ENCODE measurements at places on chromosomes 3 and 15.

- DNase-seq = peak; percentile 57
Observed at GRCh38 chr3:128068156-128068620, 16.0 kb downstream of the SEC61A1 start.

DNA sequence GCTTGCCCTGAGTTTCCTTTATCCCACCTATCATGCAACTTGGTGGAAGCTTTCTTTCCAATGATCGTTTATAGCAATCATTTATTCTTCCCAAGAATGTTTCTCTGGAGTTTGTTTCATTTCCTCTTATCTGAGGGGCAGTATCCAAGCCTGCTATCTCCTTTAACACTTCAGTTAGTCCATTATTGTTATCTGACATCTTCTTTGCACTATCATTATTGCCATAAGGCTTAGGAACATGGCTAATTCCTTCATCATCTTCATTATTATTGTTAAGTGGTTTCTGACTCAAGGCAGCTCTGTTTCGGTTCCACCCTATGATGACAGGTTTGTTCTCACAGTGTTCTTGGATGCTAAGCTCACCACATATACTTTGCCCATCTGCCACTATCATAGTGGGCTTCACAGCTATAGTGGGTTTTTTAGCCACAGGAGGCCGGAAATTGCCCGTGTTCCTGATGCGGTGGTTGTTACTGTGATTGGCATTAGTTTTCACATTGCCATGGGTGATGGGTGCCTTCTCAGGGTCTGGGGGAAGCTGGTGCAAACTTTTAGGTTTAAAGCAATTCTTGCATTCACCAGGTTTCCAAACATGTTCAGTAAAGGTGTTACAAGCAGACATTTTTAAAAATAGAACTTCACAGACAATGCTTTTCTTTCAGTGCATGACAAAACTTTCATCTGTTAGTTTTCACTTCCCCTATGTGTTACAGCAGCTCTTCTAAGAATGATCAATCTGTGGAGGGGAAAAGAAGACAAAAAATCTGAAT is 110.6 kb upstream of the TSPAN3 start:
- peak; percentile 22 for DNase-seq

- no peak for DNase-seq
Observed at GRCh38 chr3:52645549-52645948, 40.2 kb downstream of the PBRM1 start.

DNA sequence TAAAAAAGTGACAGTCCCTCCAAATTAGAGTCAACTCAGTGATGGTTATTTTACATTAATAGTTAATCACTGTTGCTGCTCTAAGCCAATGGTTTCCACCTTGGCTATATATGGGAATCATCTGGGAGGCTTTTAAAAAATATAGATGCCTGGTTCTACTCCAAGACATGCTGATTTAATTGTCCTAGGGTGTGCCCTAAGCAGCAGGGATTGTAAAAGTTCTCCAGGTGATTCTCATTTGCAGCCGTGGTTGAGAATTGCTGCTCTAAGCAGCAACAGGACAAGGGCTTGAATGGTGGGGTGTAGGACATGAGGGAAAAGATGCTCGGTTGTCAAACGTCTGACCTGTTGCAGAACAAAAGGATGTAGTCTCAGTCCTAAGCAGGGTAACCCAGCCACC is 405.1 kb upstream of the MCTP2 start:
- no peak for DNase-seq

GRCh38 chr3:177193688-177194268 is 3.5 kb downstream of the TBL1XR1 start:
- no peak for DNase-seq

DNA sequence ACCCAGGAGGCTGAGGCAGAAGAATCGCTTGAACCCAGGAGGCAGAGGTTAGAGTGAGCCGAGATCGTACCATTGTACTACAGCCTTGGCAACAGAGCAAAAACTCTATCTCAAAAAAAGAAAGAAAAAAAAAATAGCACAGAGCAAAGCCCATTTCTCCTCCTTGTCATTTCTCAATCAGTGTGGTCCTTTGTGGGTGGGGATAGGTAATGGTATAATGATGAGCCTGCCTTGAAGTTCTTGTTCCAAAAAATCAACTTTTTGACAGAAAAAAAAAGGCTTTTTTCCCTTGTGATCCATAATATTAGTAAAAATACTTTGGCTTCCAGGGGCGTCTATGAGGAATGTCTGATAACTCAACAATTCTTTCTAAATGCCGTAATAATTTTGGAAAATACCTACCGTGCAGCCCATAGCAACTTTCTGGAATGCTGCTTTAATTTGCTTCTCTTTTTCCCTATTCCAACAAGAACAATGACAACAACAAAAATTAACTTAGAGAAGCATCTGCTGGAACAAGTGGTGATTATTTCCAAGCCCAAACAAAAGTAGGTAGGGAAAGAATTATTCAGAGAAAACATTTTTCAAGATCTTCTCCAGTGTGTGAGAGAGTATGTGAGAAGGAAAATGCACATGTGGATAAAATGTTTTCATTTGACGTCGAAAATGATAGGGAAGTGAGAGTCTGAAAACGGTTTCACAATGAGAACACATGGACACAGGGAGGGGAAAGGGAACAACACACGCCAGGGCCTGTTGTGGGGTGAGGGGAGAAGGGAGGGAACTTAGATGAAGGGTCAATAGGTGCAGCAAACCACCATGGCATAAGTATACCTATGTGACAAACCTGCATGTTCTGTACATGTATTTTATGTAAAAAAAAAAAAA is 337.8 kb downstream of the RBMS3 start:
- no peak for DNase-seq

DNA sequence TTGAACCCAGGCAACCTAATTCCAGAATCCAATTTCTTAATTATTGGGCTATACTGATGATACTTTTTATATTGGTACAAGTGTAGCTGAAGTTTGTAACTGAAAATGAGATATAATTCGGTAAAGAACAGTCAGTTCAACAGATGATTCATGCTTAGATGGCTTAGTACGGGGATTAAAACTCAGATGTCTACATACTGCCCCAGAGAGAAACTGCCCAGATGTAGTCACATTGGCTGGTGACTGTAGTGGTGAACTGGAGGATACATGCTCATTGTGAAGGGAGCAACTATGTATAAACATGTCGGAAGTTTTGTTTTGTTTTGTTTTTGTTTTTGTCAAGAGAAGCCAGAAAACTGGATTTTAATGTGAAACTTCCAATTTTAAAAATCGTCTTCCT is 179.6 kb downstream of the ADAMTSL3 start:
- DNase-seq = no peak

GRCh38 chr3:16609927-16610580 is 4.8 kb upstream of the DAZL start:
- no peak for DNase-seq

DNA sequence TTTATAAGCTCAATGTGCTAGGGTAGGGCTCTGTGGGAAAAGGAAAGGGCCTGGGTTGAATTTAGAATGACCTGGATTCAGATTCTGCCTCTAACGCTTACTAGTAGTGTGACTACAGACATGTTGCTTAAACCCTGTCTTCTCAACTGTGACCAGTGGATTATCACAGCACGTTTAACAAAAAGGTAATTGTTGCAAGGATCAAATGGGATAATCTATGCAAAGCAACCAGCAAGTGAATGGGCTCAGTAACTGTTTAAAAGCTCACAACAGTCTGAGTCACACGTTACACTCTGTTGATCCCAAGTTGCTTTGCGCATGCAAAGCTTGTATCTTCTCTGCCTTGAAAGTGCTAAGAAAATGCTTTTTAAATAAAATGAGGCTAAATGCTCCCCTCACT is 236.5 kb downstream of the IL20RB start:
- DNase-seq = no peak

- no peak for DNase-seq
Observed at GRCh38 chr3:154161806-154162205, 40.6 kb downstream of the ARHGEF26 start.

DNA sequence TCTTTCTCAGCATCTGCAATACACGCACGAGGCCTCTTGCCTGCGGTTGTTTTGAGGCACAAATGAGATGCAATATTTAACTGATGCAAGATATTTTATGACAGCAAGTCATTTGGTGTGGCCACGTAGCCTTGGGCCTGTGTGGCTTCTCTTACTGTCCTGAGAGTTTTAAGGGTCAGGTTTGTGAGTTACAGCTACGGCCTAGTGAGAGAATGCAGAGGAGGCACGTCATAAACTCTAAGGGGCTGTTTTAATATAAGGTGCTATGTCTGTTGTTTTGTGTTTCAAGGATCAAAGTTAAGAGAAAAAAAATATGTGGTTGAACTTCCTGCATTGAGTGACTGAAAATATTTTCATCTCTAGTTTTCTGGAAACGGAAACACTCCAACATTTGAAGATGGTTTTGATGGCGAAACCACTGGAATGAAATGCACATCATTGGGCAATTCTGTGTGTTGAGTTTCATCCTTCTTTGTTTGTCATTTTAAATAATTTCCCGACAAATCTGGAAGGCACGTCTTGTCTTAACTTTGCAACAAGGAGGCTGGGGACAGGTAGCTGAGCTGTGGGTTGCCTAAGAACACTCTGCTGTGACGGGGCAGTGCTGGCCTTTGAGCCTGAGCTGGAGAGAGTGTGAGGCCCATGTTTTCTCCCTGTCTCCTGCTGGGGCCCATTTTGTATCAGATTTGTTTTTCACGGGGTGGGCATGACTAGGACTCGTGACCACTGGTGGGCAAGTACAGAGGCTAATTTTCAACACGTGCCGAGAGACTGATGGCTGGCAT is 5.1 kb downstream of the APBA2 start:
- peak; percentile 49 for DNase-seq

DNA sequence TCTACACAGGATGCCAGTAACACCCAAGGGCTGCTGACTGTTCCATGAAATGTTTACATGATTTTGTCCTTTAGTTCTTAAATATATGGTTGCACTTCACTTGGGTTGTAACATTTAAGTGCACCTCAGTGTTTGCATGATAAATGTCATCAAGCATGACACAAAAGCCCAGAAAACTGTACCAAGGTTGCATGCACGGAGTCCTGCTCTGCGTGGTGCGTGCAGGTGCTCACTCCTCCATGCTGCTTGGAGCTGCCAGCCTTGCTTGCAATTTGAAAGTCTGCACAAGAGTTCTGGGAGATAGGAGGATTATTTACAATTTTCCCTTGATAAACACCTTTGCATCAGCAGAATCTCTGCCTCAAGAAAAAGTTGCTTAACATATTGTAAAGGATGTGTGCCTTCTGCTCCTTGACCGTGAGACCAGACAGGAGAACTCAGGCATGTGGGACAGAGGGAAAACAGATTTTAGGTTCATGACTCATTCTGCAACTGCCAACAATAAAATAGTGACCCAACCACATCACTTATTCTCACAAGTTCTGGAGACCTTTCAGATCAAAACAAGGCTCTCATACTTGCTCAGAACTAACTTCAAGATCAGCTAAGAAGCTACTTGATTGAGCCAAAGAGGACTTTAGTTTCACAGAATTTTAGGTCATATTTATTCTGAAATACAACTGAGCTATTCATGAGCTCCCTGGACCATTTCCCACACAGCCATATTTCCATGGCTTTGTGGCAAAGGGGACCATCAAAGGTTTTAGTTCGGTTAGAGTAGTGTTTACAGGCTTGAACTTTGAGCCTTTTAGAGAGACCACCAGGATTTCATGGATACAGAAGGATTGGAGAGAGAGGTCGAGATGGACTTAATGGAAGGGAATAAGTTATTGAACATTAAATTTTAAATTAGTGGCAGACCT is 128.4 kb upstream of the ZBED2 start:
- no peak for DNase-seq

DNA sequence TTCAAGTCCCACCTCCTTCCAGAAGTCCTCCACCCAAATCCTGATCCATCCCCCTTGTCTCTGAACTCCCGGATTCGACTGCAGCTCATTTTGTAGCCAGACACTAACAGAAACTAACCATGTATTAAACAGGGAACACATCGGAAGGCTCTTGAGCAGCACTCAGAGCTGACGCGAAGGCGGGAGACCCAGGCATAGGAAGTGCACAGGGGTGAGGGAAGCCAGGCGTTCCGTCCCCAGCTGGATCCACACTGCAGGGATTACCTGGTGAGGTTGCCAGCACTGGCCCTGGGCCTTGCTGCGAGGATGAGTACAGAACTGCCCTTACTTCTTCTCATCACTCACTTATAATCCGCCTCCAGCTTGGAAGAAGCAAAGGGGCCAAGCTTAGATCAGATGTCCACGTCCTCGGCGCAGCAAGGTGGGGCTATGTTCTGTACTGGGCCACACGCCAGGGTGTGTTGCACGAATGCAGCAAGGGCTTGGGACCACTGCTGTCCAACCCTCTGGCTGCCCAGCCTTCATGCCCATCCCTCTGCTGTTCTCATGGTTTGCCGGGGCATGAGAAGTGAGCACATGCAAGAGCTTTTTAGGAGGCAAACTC is 124.2 kb upstream of the SMAD3 start:
- DNase-seq = no peak

GRCh38 chr3:42689421-42690014 is 4.2 kb downstream of the KLHL40 start:
- DNase-seq = no peak

GRCh38 chr3:58082047-58082446 is 73.8 kb downstream of the FLNB start:
- peak; percentile 4 for DNase-seq

- DNase-seq = no peak
Observed at GRCh38 chr3:53320697-53321096, 26.6 kb downstream of the DCP1A start.

DNA sequence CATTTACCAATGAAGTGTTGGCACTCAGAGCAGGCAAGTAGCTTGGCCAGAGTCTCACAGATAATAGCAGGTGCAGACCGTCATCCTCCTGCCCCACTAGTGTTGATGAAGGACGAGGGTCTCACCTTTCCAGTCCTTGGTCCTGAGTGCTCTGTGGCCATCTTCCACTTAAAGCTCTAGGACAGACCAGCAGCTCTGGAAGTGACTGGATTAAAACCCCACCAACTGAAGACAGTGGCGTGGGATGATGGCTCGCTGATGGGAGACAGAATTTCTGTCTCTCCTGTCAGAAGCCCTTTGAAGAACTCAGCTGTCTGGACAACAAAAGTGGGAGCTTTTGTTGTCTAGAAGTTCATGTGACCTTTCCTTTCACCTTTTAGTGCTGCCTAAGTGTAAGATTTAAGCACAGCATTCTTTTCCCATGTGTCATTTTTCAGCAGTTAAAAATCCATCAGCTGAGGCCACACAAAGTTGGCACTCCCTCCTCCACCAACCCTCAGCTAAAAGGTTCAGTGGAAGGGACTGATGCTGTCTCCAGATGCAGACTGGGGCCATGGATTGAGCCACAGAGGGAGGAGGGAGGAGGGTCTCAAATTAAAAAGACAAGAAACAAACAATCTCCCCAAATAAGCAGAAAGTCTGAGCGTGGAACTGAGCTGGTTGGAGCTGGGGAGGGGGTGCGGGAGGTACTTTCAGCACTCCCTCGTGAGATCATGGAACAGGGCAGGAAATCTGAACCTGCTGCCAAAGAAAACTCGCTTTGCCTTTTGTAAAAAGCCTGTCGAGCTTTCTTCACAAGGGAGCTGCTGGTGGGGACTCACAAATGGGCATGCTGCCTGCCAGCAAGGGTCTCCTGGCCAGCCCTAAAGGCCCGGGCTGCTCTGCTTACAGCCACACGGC is 148.5 kb upstream of the CTDSPL start:
- no peak for DNase-seq

DNA sequence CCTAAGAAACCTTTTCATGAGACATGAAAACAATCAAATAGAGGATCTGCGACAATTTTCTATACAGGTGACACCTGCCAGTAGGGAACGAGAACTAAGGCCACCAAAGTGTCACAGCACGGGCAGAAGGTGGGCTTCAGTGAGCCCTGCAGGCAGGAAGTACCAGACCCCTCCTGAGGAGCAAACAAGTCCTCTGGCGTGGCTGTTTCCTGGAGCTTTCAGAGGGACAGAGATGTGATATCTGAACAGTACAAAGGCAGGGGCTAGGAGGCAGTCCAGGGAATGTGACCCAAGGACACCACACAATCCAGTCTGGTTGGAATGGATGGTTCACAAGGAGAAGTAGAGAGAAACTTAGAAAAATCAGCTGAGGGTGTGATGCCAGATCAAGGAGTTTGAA is 16.8 kb downstream of the POMGNT2 start:
- DNase-seq = no peak
